Neuronal stem cell (in vitro differentiated cells): ENCODE measurements at places on chromosomes 6 and 20.

- DNase-seq, result no peak
Measured at GRCh38 chr6:83176246-83176645, 16.8 kb downstream of the PGM3 start.

DNA sequence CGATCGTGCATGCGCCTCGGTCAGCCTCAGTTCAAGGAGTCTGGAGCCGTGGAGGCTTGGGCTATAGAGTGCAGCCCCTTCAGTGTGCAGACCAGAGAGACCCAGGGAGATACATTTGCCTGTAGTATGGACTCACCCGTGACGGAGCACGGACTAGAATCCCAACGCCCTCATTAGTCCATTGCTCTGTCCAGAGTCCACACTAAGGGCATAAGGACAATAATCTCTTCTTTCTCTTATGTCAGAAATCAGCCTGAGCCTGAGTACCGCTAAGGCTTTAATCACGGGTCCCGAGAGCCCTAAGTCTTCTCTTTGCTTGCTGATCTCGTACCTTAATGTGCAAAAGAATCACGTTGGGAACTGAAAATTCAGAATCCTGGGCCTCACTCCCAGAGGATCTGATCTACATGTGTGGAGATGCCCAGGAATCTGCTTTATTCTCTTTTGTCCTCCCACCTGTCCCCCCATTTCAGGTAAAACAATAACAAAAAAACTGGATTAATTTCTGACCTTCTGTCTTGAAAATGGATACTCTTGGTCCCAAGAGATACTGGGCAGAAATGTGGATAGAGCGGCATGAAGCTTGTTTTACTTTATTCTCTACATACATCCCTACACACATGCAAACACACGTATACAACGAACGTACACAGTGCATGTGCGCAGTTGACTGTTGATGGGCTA is 671 bp downstream of the BPHL start:
- DNase-seq, result no peak

GRCh38 chr6:76852776-76853175 is 610.5 kb downstream of the HTR1B start:
- DNase-seq, result no peak

GRCh38 chr6:36834576-36835341 is 4.5 kb downstream of the CPNE5 start:
- no peak for DNase-seq

DNA sequence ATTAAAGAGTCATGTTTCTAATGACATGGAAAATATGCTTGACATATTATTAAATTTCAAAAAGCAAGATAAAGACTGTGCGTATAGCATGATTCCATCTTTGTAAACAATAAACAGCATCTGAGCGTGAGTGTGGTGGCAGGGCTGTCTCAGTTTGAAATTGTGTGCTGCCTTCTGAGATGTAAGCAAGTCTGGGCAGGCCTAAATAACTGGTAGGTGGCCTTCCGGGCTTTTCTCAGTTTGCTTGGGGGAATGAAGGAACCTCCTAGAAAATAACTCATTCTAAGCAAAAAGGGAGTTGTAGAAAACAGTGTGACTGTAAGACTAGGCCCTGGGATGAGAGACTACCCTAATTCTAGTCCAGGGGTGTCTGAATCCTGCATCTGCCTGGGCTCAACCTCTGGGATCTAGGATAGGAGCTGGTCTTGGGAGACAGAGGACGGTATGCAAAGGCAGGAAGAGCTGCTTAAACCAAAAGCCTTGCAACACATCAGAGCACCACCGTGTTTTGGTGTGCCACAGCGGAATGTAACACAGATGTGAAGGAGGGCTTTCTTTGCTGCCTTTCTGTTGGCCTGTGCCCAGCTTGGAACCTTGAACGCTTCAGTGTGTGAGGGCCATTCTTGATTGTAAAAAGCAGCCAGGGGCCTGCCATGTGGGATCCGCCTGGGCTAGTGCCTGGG is 63.5 kb upstream of the L3MBTL3 start:
- DNase-seq, result no peak

DNA sequence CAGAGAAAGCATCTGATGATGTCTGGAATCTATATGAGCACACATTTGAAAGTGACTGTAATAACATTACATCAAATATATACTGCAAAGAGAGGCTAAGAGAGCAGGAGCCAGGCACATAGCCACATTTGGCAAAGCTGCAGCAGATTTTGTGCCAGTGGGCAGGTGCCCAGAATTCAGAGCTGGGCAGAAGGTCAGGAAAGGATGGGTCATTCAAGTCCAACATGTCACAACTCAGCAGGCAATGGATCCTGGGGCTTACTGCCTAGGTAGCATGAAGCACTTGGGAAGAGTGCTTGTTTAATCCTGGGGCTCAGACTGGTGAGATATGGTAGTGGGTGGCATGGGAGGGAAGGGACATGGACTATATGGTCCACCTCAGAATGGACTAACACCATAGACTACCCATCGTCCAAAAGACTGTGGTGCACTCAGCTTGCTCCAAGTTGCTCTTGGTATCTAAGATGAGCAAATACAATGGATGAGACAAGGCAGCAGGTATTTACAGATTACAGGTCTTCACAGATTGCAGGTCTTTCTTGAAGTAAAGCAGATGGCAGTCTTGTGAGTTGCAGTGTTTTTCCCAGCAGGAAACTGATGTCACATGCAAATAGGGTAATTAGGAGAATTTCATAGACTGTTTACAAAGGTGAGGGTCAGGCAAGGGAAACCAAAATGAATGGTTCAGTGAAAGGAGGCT is 31.2 kb upstream of the SHLD1 start:
- DNase-seq, result no peak

GRCh38 chr20:41609474-41609873 is 8.7 kb downstream of the CHD6 start:
- DNase-seq, result no peak

- no peak for DNase-seq
Measured at GRCh38 chr20:62533591-62534495, 58.0 kb upstream of the GATA5 start.

- no peak for DNase-seq
Measured at GRCh38 chr20:62212299-62212698, 7.8 kb downstream of the HRH3 start.

DNA sequence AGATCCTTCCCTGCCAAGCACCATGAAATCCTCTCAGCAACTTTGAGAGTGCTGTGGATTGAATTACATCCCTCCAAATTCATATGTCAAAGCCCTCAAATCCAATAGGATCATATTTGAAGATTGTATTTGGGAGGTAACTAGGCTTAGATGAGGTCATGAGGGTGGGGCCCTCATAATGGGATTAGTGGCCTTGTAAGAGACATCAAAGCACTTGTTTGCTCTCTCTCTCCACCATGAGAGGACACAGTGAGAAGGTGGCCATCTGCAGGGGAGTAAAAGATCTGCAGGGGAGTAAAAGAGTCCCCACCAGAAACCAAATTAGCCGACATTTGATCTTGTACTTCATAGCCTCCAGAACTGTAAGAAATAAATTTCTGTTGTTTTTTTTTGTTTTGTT is 298.2 kb downstream of the SAMD5 start:
- no peak for DNase-seq

DNA sequence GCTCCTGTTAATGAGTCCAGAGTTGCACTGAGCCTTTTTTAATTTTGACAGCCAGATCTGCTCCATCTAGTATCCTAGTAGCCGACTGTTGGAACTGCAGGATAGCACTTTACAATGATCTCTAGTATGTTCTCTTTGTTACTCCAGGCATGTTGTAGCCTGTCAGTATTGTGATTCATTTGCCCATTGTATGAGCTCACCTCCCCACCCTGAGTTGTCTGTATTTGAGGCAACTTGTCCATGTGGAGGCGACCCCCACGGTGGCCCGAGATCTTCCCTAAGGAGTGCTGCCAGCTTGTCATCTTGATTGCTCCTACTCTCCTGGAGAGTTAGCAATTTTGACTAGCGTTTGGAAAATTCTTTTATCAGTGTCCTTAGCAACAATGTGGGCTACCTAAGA is 67.2 kb downstream of the DHX35 start:
- DNase-seq, result no peak

GRCh38 chr6:14241255-14242070 is 123.9 kb downstream of the CD83 start:
- no peak for DNase-seq

- DNase-seq, result no peak
Measured at GRCh38 chr6:170038251-170038650, 252.6 kb downstream of the DLL1 start.

DNA sequence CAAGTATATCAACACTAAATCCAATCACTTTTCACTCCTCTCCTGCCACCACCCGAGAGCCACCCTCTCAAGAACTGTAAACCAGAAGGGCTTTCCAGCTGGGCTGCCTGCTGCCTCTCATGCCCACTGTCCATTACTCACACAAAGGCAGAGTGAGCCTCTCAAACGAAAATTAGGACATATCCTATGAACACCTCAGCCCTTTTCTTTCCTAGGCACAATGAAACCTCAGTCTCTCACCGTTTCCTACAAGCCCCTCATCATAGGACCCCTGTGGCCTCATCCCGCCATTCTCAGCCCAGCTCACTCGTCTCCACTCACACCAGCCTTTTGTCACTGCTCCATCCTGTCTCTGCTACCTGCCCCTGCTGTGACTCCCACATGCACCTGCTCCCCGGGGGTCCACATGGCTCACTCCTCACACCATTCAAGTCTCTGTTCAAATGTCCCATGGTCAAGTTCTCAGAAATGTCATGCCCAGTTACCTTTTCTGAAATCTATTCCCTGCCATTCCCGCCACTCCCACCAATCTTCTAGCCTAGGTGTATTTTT is 7.4 kb downstream of the HLA-F start:
- no peak for DNase-seq

DNA sequence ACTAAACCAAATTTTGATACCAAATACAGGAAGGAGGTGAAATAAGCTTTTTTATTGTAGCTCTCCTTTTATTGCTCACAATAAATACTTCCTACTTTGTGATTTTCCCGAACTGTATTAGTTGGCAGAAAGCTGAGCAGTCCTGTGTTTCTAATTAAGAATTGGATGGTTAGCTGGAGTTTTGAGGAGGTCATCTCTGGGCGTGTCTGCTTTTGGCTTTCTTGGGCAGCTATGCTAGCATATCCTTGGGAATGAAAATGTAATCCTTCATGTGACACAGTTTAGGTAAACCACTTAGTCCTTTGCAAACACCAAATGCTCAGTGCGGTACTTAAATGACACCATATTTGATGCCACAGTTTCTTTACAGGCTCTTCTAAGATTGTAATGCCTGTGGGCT is 67.5 kb downstream of the MTHFD1L start:
- no peak for DNase-seq

DNA sequence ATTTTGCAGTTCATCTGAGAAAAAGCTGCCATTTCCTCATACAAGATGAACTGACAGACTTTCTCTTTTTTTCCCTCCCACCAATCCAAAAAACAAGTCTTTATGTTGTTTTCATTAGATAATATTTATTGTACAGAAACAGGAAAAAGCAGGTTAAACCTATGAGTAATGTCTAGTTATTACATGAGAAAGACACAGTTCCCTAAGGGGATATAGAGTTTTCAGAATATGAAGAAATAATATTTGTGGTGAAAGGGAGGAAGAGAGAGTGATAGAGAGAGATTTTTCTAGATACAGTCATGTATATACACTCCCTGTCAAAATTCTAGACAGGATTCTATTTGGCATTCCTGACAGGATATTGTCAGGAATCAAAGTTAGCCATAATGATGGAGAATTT is 392.4 kb downstream of the BMP2 start:
- no peak for DNase-seq

- no peak for DNase-seq
Measured at GRCh38 chr6:70351461-70351860, 48.6 kb upstream of the COL9A1 start.

DNA sequence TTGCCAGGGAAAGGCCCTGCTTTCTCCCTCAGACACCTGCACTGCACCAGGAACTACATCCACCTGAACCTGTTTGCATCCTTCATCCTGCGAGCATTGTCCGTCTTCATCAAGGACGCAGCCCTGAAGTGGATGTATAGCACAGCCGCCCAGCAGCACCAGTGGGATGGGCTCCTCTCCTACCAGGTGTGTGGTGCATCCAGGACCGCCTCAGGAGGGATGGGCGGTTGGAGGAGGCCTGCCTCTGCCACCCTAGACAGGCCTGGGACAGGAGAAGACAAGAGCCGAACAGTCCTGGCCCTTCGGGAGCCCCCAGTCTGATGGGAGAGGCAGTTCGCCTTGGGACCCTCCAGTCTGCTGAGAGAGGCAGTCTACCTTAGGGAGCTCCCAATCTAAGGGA is 24.2 kb downstream of the GLP1R start:
- no peak for DNase-seq

DNA sequence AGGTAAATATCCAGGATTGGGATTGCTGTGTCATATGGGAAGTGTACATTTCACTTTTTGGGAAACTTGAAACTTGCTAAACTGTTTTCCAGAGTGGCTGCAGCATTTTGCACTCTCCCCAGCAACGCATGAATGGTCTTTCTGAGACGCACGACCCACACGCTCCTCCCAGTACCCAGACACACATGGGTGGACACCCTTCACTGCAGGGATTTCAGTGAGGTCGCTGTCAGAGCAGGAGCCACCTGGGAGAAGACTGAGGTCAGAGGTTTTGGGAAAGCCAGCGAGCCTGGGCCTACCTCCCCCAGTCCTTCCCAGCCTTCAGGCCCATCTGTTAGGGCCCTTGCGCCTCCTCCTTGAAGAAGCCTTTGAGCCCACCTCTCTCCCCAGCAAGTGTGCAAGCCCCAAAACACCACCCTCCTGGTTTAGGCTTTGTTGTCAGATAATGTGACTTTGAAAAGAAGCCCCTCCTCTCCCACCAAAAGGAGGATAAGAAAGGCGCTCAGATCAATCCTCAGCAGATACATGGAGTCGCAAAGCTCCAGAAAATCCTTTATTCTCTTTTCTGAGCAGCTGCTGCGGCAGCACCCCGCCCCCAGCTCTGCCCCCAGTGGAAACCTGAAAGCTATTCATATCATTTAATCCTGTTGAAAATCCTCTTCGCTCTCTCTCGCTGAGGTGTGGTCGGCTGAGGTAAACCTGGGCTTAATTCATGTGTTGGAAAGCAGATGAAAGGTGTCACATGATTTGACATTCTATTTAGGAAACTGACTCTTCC is 12.7 kb upstream of the JAG1 start:
- no peak for DNase-seq

GRCh38 chr20:58585753-58586540 is 65.1 kb upstream of the STX16 start:
- no peak for DNase-seq

GRCh38 chr6:107361753-107362604 is 97.4 kb downstream of the PDSS2 start:
- DNase-seq, result no peak

DNA sequence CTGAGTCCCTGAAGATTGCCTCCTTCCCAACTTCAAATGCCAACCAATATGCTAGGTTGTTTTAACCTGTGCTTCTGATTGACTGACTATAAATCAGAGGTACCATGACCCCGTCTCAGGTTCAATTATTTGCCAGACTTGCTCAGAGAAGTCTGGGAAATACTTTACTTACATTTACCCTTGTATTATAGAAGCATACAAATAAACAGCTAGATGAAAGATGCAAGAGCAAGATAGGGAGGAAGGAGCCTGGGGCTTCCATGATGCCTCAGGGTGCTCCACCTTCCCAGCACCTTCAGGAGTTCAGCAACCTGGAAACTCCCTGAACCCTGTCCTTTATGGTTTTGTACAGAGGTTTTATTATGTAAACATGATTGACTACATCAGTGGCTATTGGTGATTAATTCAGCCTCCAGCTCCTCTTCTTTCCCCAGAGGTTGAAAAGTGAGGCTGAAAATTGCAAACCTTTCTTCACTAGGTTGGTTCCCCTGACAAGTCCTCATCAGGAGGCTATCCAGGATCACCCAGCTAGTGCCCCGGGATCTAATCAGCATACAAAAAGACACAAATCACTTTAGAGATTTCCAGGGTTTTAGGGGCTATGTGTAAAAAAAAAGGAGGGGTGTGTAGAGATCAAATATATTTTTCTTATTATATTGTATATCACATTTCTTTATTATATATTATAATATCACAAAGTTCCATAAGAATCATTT is 547.7 kb downstream of the EPM2A start:
- DNase-seq, result no peak
